ENCODE measurements at places on chromosomes 7 and 10.

- no peaks in the 10 kb centered on the region for H3K36me3 ChIP-seq
- H3K4me3 ChIP-seq: no peak overlapping the region
- DNase-seq: no peak
- H3K27me3 ChIP-seq: no peaks in the 10 kb centered on the region
- no peak overlapping the region for H3K27ac ChIP-seq
Measured at GRCh38 chr7:97446361-97446760, 285.5 kb upstream of the TAC1 start.

DNA sequence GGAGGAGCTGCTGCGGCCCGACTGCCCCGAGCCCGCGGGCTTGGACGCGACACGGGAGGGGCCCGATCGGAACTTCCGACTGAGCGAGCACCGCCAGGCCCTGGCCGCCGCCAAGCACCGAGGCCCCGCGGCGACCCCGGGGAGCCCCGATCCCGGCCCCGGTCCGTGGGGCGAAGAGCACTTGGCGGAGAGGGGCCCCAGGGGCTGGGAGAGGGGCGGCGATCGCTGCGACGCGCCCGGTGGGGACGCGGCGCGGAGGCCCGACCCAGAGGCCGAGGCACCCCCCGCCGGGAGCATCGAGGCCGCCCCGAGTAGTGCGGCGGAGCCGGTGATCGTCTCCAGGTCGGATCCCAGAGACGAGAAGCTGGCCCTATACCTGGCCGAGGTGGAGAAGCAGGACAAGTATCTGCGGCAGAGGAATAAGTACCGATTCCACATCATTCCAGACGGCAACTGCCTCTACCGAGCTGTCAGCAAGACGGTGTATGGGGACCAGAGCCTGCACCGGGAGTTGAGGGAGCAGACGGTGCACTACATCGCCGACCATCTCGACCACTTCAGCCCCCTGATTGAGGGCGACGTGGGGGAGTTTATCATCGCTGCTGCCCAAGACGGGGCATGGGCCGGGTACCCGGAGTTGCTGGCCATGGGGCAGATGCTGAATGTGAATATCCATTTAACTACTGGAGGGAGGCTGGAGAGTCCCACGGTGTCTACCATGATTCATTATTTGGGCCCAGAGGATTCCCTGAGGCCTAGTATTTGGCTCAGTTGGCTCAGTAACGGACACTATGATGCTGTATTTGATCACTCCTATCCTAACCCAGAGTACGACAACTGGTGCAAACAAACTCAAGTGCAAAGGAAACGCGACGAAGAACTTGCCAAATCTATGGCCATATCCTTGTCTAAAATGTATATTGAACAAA lies 1.4 kb downstream of the OTUD1 start:
- peak overlapping the region; percentile 94 for H3K27ac ChIP-seq
- no peaks in the 10 kb centered on the region for H3K36me3 ChIP-seq
- no peaks in the 10 kb centered on the region for H3K4me1 ChIP-seq
- DNase-seq: peak; percentile 12
- H3K27me3 ChIP-seq: no peaks in the 10 kb centered on the region
- H3K4me3 ChIP-seq: peak overlapping the region; percentile 92

DNA sequence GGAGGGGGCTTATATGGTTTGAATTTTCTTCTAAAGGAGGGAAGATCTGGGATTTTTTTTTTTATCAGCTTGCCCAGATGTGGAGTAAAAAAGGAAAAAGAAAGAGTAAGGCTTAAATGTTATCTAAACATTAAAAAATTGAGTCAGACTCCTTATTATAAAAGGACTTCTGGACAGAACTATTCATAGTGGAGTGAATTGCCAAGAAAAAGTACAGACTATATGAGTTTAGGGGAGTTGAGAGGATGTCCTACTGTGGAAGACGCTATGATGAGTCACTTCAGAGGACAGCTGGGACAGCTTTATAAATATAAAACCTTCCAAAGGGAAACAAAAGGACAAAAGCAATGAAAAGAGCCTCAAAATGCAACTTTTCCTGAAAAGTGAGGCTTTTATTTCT lies 73.0 kb downstream of the TFPI2 start:
- no peaks in the 10 kb centered on the region for H3K27me3 ChIP-seq
- no peak for DNase-seq
- H3K36me3 ChIP-seq: no peaks in the 10 kb centered on the region
- no peak overlapping the region for H3K4me3 ChIP-seq
- H3K4me1 ChIP-seq: no peaks in the 10 kb centered on the region
- H3K27ac ChIP-seq: no peak overlapping the region

- H3K27ac ChIP-seq: no peak overlapping the region
- H3K36me3 ChIP-seq: no peaks in the 10 kb centered on the region
- no peak overlapping the region for H3K4me3 ChIP-seq
- no peaks in the 10 kb centered on the region for H3K27me3 ChIP-seq
Measured at GRCh38 chr10:8454357-8454756, 399.9 kb downstream of the GATA3 start.

- no peaks in the 10 kb centered on the region for H3K27me3 ChIP-seq
- H3K27ac ChIP-seq: no peak overlapping the region
- no peak overlapping the region for H3K4me3 ChIP-seq
- H3K36me3 ChIP-seq: no peaks in the 10 kb centered on the region
- no peak for DNase-seq
Measured at GRCh38 chr7:134873253-134873652, 93.8 kb downstream of the CALD1 start.

- no peak overlapping the region for H3K27ac ChIP-seq
- no peaks in the 10 kb centered on the region for H3K4me1 ChIP-seq
- no peak overlapping the region for H3K4me3 ChIP-seq
Measured at GRCh38 chr10:128491686-128492085, 365.5 kb upstream of the MKI67 start.

DNA sequence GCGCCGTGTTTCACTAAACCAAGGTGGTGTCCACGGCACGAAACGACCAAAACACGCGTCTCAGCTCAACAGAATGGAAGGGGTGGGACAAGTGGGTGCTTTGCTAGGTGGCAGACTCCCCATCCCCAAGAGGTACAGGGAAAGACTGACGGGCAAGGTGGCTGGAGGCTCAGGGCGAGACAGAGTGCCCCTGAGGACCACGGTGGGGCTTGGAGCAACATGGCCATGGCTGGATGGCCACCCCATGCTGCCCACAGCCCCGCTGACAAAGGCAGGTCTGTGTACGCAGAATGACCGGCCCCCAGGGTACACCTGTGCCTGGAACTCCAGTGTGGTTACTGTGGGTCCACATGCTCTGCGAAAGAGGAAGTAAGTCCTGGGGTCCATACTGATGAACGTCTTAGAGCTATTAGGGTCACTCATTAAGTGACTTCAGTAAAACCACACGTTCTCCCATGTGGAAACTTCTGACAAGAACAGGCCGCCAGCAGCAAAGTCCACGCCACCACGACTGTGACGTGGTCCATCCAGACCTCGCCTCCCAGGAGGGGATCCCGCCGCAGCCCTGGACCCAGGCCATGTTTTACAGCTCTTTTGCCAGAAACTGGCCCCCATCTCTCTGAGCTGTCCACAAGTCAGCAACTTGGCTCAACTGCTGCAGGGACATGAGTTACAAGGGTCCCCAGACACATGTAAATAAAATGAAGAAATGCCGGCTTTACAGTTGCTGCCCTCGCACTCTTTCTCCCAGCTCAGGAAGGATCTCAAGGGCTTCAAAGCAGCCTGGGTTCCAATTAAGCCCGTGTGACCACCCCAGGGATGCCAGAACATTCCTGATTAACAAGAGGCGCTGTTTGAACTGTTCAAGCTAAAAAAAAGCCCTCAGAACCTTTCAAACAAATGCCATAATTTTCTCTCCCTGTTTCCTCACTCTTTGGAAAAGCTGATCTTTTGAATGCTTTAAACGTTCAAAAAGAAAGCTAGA lies 66.8 kb downstream of the MAD1L1 start:
- H3K4me1 ChIP-seq: peaks cover 7% of the 10 kb centered on the region
- no peaks in the 10 kb centered on the region for H3K36me3 ChIP-seq
- no peak for DNase-seq

DNA sequence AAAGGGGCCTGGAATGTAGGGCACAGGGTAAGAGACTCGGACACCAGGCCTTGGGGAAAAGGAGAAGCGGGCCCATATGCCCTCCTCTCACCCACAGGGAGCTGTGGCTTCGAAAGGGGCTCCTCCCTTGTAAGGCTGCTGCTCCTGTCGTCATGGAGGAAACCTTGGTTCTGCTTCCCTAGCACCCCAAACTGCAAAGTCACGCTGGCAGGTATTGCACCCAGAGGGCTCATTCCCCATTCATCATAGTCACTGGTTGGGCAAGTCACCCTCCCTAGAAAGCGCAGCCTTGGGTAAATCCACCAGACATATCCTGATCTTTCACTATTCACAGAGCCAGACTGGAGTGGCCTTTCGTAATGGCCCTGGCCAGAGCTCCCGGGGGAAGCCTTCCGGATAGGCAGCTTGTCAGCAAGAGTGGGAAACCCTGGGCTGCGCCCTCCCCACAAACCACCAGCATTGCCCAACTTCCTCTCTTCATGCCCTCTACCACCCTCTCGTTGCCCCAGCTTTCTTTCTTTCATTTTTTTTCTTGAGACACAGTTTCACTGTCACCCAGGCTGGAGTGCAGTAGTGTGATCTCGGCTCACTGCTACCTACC lies 121.0 kb downstream of the HIP1 start:
- H3K27me3 ChIP-seq: no peaks in the 10 kb centered on the region
- H3K36me3 ChIP-seq: no peaks in the 10 kb centered on the region
- no peak overlapping the region for H3K27ac ChIP-seq
- H3K4me3 ChIP-seq: no peak overlapping the region
- H3K4me1 ChIP-seq: no peaks in the 10 kb centered on the region

- H3K4me3 ChIP-seq: no peak overlapping the region
- no peaks in the 10 kb centered on the region for H3K36me3 ChIP-seq
- no peaks in the 10 kb centered on the region for H3K27me3 ChIP-seq
Measured at GRCh38 chr7:157401567-157402387, 65.0 kb downstream of the DNAJB6 start.

DNA sequence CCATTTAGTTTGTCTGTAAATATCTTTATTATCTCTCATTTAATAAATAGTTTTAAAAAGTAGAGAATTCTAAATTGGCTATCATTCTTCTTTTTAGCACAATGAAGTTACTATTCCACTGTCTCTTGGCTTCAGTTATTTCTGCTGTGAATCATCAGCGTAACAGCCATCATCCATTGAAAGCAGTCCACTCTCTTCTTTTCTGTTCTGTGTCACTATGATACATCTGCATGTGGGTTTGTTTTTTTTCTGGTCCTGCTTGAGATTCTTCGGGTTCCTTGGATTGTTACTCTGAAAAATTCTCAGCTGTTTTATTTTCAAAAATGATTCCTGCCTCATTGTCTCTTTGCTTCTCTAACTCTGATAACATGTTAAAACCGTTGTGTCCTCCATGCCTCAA lies 52.5 kb downstream of the CSGALNACT2 start:
- H3K4me1 ChIP-seq: peaks cover 10% of the 10 kb centered on the region
- H3K27ac ChIP-seq: no peak overlapping the region
- H3K36me3 ChIP-seq: no peaks in the 10 kb centered on the region
- H3K27me3 ChIP-seq: no peaks in the 10 kb centered on the region

DNA sequence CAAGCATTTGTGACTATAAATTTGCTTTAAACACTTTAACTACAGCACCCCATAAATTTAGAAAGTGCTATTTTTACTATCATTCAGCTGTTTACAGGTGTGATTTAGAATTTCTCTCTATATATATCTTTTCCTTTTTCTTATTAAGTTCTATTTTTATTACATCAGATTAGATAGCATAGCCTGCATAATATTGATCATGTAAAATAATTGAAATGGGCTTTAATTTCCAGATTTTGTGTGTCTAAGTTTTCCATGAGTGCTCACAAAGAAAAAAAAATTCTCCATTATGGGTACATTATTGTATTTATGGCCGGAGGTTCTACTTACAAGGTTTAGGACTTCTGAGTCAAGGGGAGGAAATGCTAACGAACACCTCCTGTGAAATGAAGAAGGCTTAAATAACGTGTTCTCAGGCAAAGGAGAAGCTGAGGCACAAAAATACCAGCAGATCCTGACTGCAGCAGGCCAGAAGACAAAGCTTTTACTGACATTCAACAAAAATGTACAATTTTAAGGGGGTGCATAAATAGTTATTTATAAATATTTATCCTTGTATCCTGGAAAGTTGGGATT lies 114.2 kb downstream of the RNF133 start:
- H3K27ac ChIP-seq: no peak overlapping the region
- no peaks in the 10 kb centered on the region for H3K4me1 ChIP-seq
- H3K36me3 ChIP-seq: no peaks in the 10 kb centered on the region
- H3K27me3 ChIP-seq: no peaks in the 10 kb centered on the region
- H3K4me3 ChIP-seq: no peak overlapping the region
